ENCODE measurements at places on chromosomes 11 and 22.

DNA sequence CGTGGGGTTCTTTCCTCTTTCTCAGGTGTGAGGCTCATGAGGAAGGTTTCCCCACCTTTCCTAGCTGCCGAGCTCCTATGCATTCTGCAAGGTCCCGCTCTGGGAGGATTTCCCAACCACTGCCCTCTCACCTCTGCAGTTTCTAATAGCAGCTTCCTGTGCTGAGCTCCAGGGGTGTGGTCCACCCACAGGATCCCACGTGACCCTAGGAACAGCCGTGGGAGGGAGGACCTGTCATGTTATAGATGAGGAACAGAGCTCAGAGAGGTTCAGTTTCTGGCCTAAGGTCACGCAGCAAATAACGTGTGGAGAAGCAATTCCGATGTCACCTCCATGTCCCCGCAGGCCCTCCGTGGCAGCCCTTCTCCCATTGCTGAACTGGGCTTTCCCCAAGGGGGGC lies 38.5 kb downstream of the FLRT1 start:
- no peak for DNase-seq

DNA sequence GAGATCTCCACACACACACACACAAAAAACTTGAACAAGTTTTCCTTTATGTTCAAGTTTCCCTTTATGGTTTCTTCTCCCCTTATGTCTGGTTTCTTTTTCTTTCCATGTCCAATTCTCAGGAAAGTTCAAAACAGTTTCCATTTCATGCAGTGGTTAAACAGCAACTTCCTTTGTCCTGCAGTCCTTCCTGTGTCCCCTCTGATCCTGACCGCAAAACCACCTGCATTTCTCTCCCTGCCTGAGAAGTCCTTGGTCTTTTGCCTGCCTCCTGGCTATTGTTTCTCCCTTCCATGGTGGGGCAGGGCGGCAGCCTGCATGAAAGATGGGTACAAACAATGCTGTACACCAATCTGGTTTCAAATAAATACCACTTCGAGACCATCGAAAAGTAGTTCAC lies 58.3 kb upstream of the SORL1 start:
- DNase-seq = no peak

- peak; percentile 68 for DNase-seq
These were observed 5.8 kb downstream of the TSPAN4 start for GRCh38 chr11:848380-848931.

DNA sequence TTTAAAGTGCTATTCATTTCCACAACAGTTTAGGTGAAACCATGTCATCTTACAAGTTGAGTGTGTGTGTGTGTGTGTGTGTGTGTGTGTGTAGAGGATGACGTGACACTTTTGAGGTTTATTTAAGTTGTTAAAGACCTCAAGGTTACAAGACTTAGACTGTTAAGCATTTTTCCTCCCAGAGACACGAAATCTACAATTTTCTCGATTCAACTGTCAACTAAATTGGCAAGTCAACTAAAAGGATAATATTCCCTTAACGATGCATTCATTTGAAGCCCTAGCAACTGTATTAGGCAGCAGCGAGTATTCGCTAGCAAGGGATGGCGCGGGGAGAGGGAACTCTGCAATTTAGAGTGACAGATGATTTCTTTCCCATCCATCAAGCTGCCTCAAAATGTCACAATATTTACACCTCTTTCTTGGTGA lies 17.6 kb upstream of the BDNF start:
- DNase-seq = peak; percentile 11

DNA sequence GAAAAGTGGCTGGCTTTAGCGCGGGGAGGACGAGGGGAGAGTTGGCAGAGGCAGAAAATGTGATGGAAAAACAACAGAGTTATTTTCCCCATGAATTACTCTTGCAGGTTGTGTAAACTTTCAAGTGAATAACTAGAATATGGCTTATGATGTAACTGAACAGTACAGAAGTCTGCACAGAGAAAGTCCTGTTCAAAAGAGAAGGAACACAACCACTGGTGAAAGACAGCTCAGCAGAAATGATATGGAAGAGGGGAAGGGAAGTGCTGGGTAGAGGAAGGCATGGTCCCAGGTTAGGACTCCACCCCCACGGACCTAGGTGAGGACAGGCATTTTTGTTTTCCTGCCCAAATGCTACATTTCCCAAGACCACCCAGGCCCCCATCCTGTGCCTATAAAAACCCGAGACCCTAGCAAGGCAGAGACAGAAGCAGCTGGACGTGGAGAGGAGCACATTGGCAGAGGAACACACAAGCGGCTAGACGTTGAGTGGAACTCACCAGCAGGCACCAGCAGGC lies 77.7 kb downstream of the MAML2 start:
- no peak for DNase-seq

GRCh38 chr22:49022816-49023160 lies 804.9 kb downstream of the BRD1 start:
- DNase-seq = no peak

GRCh38 chr11:92111287-92111686 lies 113.3 kb upstream of the FAT3 start:
- no peak for DNase-seq

DNA sequence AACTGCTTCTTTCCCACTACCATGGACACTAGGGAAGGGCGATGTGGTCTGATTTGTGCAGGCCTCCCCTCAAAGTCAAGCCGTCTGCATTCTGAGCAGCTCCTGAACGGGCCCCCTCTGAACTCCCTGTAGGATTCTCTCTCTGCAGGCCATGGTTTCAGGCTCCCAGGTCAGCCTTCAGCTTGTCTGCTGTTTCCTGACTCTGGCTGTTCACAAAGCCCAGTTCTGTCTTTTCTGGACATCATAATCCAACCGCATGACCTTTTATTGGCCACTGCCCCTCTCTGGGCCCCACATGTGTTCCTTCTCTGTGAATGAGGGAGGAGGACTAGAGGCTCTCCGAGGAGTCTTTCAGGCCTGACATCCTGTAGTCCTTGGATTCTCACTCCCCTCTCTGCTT lies 161.0 kb downstream of the FEZ1 start:
- no peak for DNase-seq

DNA sequence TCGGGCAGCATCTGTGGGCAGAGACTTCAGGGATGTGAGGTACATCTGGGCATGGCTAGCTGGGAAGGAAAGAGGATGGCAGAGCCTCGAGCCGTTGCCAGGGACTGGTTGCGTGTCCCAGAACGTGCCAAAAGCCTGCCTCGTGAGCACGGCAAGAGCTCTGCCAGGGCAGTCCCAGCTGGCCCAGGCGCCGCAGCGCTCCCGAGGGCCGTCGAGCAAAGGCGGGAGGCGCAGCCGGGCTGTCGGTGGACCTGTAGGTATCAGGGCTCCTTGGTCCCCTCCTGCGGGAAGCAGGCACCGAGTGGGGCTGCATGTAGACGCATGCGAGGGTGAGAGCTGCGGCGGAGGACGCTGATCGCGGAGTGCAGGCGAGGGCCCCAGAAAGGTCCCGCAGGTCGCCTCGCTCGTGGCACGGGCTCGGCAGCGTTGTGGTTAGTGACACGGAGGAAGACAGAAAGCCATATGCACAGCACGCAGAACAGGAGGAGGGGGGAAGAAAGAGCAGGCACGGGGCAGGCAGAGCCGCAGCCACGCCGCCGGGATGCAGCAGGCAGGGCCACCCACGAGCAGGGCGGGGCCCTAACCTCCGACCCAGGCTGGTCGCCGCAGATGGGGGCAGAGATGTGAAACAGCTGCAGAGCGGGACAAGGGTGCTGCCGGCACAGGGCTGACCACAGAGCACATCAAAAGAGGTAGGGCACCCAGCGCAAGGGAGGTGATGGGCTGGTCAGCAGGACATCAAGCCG lies 18.0 kb downstream of the LSP1 start:
- DNase-seq = peak; percentile 36

DNA sequence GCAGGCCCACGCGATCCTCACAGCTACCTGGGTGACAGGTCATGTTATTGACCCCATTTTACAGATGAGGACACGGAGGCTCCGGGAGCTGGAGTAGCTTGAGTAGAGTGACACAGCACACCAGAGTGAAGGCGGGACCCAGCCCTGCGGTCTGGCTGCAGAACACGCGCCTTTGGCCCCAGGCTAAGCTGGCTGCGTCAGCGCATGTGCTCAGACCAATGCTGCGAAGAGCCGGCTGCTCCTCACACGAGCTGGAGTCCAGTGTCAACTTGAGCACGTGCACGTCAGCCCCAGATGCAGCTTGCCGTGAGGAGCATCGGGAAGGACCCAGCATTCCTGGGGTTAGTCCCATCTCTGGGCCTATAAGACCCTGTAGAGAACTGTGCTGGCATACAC lies 49.9 kb downstream of the SCUBE1 start:
- DNase-seq = no peak

- no peak for DNase-seq
These were observed 72.8 kb downstream of the PPP2R1B start for GRCh38 chr11:111693224-111693937.

GRCh38 chr22:40641269-40641668 lies 4.8 kb upstream of the MRTFA start:
- no peak for DNase-seq

GRCh38 chr11:64165481-64165841 lies 452 bp downstream of the MACROD1 start:
- DNase-seq = peak; percentile 43

- DNase-seq = no peak
These were observed 33.3 kb upstream of the ZC3H12C start for GRCh38 chr11:110059706-110060463.

GRCh38 chr11:108551651-108552462 lies 41.7 kb downstream of the EXPH5 start:
- DNase-seq = peak; percentile 13

DNA sequence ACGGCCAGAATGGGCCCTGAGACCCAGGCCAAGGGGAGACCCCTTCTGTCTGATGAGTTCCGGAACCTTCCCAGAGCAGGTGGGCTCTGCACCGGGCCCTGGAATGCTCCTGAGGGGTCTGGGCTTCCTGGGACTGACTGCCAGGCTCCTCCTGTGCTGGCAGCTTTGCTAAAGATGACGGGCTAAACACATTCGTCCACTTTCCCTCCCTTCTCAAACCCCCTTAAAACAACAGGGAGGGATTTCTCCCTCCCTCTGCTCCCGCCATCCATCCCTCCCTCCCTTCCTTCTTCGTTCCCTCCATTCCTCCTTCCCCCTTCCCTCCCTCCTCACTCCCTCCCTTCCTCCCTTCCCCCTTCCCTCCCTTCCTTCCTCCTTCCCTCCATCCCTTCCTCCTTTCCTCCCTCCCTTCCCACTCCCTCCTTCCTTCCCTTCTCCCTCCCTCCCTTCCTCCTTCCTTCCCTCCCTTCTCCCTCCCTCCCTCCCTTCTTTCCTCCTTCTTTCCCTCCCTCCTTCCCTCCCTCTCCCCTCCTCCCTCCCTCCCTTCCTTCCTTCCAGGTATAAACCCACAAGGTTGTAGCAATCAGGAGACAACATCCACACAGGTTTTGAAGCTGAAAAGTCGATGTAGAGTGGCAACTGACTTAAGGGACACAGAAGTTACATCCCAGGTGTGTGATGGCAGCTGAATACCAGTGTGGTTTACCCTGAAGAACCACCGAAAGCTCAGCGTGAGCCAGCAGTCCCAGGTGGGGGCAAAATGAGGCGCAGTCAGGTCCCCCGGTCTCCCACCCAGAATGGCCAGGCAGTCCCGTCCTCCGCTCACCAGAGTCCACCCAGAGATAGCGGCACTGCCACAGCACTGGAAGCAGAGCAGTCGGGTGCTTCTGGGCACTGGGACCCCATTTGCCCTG lies 18.8 kb upstream of the MGAT3 start:
- DNase-seq = no peak

- no peak for DNase-seq
These were observed 46.7 kb downstream of the DSCAML1 start for GRCh38 chr11:117750357-117750756.

GRCh38 chr11:101786421-101786820 lies 128.4 kb upstream of the CEP126 start:
- DNase-seq = no peak

GRCh38 chr11:102704841-102705240 lies 728 bp downstream of the MMP27 start:
- DNase-seq = no peak

DNA sequence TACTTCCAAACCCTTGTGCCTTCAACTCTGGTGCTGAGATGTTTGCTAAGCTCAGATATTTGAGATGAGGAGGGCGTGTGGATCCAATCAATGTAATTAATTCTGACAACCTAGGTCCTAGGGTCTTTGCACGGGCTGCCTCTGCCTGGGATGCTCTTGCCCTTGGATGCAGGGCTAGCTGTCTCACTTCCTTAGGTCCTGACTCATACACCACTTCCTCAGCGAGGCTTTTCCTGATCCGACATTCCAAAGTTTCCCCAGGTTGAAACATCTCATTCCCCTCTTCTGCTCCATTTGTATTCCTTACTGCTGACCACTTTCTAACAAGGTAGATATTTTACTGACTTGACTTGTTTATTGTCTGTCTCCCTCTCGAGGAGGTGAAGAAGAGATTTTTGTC lies 43.0 kb upstream of the NTM start:
- no peak for DNase-seq

DNA sequence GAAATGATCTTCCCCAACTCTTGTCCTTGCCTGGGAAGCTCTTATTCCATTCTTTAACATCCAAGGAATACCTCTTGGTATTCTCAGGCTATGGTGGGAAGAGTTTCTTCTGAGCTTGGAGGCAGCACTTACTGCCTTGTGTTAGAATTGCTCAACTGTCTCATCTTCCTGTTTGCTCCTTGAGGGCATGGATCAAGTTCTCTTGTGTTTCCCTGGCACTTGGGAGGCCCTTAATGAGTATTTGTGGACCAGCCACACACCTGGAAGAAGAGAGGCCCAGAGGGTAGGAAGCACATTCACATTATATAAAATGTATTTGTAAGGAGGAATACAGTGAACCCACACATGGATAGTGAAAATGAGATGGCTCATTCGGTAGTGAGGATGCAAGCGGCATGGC lies 3.4 kb upstream of the SORL1-AS1 start:
- no peak for DNase-seq

GRCh38 chr11:85809863-85810262 lies 1.1 kb downstream of the SYTL2 start:
- DNase-seq = peak; percentile 33

DNA sequence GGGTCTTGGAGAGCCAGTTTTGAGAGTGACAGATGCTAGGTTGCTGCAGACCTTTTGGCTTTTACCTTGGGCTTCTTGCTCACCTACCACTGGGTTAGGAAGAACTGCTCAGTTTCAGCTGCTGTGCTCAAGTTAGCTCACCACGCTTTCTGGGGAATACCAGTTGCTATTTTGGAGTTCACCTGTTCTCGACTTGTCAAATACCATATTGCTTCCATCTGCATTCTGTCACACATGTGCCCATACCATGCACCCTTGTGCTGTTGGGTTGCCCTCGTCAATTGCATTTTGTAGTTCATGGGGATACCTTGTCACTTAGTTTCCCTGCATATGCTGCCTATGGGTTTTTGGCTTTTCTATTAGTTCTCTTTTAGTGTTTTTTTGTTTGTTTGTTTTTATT lies 23.0 kb upstream of the BARX2 start:
- DNase-seq = no peak

All from nephron progenitor cell (in vitro differentiated cells).